ENCODE measurements at places on chromosomes 2 and 18. TPM values are rescaled to one million over a fixed set of nuclear protein-coding genes. Genes with fewer than 3 reads are reported as not detected.

TSPYL6 gene
- total RNA-seq, result not detected

GAL3ST2 gene
- not detected for total RNA-seq

HOXD3 gene
- total RNA-seq, result not detected

DNA sequence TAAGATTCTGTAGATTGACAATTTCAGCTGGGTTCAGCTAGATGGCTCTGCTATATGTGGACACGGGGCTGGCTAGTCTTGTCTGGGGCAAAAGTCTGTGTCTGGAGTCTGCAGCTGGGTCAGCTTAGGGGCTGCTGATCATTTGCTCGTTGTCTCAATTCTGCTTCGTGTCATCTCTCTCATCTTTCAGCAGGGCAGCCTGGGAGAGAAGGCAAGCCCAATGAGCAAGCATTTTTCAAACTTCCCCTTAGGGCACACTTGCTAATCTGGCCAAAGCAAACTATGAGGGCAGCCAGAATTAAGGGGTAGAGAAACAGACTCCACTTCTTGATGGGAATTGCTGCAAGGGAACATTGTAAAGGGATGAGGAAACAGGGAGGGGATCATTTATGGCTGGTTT lies 462.6 kb downstream of the SLC4A3 start:
- no peak overlapping the region for H3K27ac ChIP-seq
- no peaks in the 10 kb centered on the region for H3K27me3 ChIP-seq
- H3K36me3 ChIP-seq, result no peaks in the 10 kb centered on the region

GRCh38 chr2:145026456-145027455 lies 506.8 kb upstream of the ZEB2 start:
- H3K4me1 ChIP-seq, result peaks cover 6% of the 10 kb centered on the region
- no peak overlapping the region for H3K4me3 ChIP-seq
- H3K36me3 ChIP-seq, result no peaks in the 10 kb centered on the region
- no peaks in the 10 kb centered on the region for H3K27me3 ChIP-seq
- no peak overlapping the region for H3K27ac ChIP-seq

DNA sequence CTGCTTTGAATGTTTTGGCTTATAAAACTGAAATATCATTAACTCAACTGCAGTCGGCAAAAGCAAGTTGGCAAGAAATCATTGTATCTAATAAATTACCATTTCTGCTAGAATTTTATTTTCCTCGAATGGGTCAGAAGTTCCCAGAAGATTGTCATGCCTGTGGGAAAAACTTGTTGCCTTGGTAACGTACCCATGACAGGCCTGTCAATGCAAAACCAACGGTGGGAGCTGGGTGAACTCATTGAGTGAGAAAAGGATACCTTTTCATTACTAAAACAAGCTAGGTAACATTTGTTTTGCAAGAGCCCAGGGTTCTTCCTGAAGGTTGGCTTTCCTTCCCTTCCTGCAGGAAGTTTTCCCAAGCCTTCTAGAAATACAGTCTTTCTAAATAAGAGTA lies 9.5 kb downstream of the PLB1 start:
- DNase-seq, result no peak
- no peaks in the 10 kb centered on the region for H3K36me3 ChIP-seq
- H3K4me3 ChIP-seq, result no peak overlapping the region
- H3K27me3 ChIP-seq, result peaks cover 3% of the 10 kb centered on the region
- no peaks in the 10 kb centered on the region for H3K4me1 ChIP-seq
- H3K27ac ChIP-seq, result no peak overlapping the region

DNA sequence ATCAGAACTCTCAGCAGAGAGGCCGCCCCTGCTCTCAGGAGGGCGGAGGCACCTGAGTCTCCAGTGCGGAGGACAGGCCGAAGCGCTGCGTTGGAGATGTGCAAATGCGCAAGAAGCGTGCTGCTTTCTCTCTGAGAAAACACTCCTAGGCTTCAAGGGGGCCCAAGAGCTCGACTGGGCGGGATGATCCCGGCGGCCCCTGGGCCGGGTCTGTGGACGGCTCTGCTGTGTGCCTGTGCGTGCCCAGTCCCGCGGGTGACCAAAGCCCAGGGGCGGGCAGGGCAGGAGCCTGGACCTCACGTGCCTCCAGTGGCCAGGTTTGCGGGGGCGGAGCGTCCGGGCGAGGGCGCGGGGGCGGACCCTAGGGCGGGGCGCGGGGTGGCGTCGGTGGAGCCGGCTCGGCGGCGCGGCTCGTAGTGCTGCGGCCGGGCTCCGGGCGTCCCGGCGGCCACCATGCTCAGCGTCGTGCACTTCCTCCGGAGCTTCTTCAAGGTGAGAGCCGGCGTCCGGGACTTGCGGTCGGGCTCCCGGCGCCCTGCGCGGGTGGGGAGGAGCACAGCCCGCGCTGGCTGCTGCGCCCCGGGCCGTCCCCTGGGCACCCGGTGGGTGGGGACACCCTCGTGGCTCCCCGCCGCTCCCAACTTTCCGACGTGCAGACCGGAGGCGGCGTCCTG lies at the start of gene ARHGEF4:
Gene ARHGEF4, plus strand, starts transcription at position 414 of the 674 bp plus-strand sequence. Its CDS starts 40 bp downstream, at position 454.
- H3K4me1 ChIP-seq, result peaks cover 5% of the 10 kb centered on the region
- no peaks in the 10 kb centered on the region for H3K27me3 ChIP-seq
- no peak within 1 kb of the TSS for H3K4me3 ChIP-seq
- peak; percentile 21 for DNase-seq
